ENCODE measurements at places on chromosomes 7 and 10.
A peak's percentile ranks its signal among the peaks of the same experiment; 100 is the strongest.

DNA sequence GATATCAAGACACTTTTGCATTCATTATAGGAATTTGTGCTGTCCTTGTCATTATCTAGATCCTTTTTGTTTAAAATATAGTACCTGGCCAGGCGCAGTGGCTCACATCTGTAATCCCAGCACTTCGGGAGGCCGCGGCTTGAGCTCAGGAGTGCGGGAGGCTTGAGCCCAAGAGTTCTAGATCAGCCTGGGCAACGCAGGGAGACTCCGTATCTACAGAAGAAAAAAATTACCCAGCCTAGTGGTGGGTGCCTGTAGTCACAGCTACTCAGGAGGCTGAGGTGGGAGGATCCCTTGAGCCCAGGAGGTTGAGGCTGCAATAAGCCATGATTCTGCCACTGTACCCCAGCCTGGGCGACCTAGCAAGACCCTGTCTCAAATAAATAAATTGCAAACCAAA, 621 bp upstream of the MORN4 start:
- DNase-seq = no peak

DNA sequence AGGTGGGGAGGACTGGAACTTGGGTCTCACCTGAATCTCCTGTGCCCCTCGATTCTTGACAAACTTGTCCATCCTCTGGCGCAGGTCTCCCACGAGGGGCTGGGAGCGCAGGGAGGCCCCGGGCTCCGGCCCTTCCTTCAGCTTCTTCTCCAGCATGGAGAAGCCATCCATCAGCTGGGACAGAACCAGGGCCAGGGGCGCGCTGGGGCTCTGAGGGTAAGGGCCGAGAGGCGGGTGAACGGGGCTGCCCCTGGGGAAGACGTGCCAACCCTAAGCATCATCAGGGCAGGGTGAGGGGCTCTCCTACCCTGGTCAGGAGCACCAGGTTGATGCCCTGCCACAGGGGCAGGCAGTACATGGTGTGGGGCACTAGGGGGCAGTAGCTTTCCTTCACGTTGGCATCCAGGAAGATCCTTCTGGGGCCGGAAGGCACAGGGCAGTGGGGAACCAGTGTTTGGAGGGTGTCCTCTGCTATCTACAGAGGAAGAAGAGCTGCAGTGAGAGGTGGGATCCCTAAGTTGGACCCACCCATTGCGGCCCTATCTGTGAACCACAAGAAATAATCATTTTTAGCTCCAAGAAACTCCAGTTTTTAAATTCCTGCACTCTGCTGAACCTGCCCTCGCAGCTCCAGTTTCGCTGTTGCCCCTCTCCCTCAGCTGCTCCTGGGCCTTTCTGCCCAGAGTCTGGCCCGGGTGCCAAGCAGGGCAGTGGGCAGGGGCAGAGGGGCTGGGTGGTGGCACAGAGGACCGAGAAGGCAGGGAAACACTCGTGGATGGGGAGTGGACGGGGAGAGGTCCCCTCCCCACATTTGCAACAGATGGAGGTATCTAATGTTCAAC, 10.8 kb upstream of the PYROXD2 start:
- DNase-seq = no peak

DNA sequence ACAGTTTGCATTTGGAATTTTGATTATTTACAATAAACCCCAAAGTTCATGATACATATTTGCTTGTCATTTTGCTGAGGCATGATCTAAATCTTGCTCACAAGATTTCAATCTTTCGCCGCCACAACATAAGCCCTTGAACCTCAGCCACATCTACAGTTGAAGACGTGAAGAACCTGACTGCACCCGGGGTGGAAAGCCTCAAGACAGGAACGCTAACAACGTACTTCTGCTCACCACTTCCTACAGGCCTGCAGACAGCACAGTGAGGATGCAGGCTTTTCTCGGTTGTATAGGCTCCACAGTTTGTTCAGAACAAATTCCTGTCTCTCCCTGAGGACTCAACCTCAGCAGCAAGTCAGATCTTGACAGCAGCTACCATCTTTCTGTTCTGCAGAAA, 393.8 kb upstream of the PRKCQ start:
- no peak for DNase-seq

- peak; percentile 39 for DNase-seq
Measured at GRCh38 chr7:494906-495305, 24.7 kb downstream of the PDGFA start.

DNA sequence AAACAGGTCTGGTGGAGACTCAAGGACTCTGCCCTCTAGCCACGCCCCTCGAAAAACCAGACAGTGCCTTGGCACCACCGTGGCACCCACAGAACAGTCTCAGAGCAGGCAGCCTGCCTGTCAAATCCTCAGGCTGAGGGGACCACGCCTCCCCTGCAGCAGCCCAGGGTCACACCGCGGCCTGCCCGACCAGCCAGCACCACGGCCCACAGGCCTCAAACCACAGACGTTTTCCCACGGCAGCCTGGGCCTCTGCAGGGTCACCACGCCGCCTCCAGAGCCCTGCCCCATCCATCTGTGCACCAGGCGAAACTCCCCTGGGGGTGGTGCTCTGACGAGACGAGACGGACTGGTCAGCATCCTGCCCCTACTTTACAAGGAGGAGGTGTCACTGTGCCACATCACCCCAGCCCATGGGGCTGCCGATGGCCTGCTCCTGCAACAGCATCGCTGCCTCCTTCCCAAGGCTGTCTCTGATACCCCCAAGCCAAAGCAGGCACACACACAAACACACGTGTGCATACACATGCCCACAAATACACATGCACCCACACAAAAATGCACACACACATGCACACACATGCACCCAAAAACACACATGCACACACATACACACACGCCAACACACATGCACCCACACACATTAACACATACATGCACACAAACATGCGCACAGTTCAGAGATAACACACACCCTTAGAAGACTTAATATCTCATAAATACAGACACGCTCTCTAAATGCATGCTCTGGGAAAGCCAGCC, 24.6 kb downstream of the PAPOLB start:
- DNase-seq = no peak

- no peak for DNase-seq
Measured at GRCh38 chr7:101820703-101821102, 3.3 kb downstream of the CUX1 start.

GRCh38 chr10:22698941-22699440, 15.4 kb downstream of the PIP4K2A start:
- DNase-seq = no peak

- no peak for DNase-seq
Measured at GRCh38 chr10:121110369-121110768, 259.2 kb downstream of the WDR11 start.

GRCh38 chr10:11909618-11910017, 86.5 kb downstream of the PROSER2 start:
- no peak for DNase-seq

GRCh38 chr10:52586710-52587109, 185.9 kb downstream of the MBL2 start:
- DNase-seq = no peak

DNA sequence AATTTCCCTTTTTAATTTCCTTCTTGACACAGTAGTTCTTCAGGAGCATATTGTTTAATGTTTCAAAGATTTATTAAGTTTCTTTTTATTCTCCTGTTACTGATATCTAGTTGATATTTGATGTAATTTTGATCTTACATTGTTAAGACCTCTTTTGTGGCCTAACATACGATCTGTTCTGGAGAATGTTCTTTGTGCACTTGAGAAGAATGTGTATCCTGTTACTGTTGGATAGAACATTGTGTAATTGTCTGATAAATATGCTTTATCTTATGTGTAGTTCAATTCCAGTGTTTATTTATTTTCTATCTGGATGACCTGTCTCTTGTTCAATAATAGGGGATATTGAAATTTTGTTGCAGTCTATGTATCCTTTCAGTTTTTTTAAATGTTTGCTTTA, 106.7 kb downstream of the ITGB1 start:
- DNase-seq = no peak

DNA sequence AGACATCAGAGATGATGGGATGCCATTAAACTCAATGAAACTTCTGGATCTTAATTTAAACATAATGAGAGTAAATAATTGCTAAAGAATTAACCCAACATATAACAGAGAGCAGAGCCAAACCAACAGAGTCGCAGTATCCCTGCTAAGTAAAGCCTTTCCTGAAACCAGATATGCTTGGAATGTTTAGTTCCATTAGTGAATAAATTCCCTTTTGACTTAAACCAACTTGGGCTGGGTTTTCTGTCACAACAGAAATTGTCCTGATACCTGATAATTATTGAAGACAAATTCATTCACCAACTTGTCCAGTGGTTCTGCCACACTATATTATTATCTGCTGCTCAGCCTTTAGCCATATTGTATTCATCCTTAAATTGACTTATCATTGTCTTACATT, 286.7 kb downstream of the FZD1 start:
- no peak for DNase-seq

GRCh38 chr7:101410743-101411507, 48.2 kb downstream of the COL26A1 start:
- DNase-seq = no peak

DNA sequence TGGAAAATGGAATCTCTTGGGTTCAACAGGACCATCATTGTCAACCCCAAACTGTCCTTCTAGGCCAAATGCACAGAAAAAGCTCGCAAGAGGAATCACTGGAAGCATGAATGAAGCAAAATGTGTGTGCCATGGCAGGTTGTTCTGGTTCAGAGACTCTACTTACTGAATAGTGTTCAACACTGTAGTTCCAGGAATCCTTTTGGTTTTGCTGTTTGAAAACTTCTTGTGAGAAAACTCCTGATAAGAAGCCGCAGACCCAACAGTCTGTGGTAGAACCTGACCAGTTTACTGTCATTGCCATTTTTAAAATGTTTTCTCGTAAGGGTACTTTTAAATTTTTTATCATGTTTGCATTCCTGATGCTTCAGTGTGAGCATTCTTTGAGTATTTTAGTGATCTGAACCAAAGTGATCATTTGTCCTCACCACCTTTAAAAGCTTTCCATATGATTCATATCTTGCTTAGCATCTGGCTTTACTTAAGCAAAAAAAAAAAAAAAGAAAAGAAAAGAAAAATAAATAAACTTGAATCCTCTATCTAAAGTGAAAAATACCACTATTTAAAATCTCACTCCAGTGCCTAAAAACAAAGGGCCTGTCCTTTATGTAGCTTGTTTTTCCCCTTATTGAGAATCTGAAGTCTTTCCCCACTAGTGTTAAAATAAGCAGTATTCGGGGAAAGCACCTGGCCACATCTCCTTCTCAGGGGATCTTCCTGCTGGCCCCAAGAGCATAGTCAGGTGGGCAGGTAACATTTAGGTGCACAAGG, 92.4 kb downstream of the WNT2 start:
- DNase-seq = no peak

DNA sequence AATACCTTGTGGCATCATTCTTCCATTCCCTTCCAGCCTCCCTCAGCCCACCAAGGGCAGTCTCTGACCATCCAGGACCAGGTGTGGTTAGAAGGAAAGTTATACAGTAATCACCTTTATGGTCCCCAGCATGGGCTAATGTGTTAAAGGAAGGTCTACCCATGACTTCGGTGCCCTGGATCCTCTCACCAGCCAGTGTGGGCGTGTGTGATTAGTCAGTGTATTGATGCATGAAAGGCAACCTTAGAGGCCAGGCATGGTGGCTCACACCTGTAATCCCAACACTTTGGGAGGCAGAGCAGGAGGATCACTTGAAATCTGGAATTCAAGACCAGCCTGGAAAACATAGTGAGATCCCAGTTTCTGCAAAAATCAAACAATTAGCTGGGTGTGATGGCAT, 88.9 kb downstream of the APBB1IP start:
- DNase-seq = no peak

All from dorsolateral prefrontal cortex (tissue), 122 donors.